ENCODE measurements at places on chromosomes 3 and 15. TPM values are rescaled to one million over a fixed set of nuclear protein-coding genes. Genes with fewer than 3 reads are reported as not detected.

C2CD4B gene
- not detected for total RNA-seq

IMPDH2 gene
- total RNA-seq = 229 TPM

C3orf22 gene
- not detected for total RNA-seq

STRIT1 gene
- not detected for total RNA-seq

DNA sequence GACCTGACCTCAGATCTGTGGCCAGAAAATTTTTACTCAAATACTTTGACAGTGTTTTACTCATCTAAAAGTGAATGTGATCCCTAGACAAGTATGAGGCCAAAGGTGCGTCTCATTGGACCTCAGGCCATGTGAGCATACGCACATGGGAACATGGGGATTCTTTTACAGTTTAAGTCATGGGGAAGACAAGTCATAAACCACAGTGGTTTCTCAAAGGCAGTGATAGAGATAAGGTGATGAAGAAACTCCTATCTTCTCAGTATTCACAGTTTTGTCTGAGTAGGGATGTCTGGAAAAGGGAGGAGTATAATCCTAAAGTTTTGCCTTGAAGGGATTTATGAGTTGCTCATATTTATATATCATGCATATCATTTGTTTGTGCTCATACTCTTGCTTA, 173.8 kb downstream of the FNDC3B start:
- H3K36me3 ChIP-seq = peaks cover 8% of the 10 kb centered on the region
- no peaks in the 10 kb centered on the region for H3K27me3 ChIP-seq
- peak overlapping the region; percentile 14 for H3K27ac ChIP-seq
- DNase-seq = no peak
- no peak overlapping the region for H3K4me3 ChIP-seq
- peaks cover 11% of the 10 kb centered on the region for H3K4me1 ChIP-seq

DNA sequence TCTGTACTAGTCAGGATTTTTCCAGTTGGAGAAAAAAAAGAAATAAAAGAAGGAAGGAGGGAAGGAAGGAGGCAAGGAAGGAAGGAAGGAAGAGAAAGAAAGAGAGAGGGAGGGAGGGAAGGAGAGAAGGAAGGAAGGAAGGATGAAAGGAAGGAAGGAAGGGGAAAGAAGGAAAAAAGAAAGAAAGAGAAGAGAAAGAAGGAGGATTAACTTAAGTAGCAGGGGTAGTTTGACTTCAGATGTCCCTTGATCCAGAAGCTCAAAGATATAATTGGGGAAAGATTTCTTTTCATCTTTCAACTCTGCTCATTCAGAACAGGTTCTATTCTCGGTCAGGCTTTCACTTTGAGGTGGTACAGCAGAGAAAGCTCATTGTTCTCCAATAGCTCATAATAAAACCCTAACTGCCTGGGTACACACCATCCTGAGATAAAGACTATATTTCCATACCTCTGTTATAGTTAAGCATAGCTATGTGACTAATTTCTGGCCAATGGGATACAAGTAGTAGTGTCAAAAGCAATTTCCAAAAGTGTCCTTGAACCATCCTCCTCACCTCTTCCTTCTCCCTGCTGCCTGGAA, 23.5 kb upstream of the STT3B start:
- no peak for DNase-seq
- H3K27ac ChIP-seq = no peak overlapping the region
- peaks cover 27% of the 10 kb centered on the region for H3K4me1 ChIP-seq
- H3K27me3 ChIP-seq = no peaks in the 10 kb centered on the region
- H3K4me3 ChIP-seq = no peak overlapping the region

- DNase-seq = no peak
- peaks cover 11% of the 10 kb centered on the region for H3K4me1 ChIP-seq
- H3K4me3 ChIP-seq = no peak overlapping the region
- H3K36me3 ChIP-seq = peaks cover 4% of the 10 kb centered on the region
Measured at GRCh38 chr3:72679540-72680198, 168.6 kb downstream of the SHQ1 start.
